ENCODE measurements at places on chromosomes 5 and 9.

GRCh38 chr9:134161647-134162046, 2.7 kb downstream of the RNU6ATAC start:
- no peak for DNase-seq

DNA sequence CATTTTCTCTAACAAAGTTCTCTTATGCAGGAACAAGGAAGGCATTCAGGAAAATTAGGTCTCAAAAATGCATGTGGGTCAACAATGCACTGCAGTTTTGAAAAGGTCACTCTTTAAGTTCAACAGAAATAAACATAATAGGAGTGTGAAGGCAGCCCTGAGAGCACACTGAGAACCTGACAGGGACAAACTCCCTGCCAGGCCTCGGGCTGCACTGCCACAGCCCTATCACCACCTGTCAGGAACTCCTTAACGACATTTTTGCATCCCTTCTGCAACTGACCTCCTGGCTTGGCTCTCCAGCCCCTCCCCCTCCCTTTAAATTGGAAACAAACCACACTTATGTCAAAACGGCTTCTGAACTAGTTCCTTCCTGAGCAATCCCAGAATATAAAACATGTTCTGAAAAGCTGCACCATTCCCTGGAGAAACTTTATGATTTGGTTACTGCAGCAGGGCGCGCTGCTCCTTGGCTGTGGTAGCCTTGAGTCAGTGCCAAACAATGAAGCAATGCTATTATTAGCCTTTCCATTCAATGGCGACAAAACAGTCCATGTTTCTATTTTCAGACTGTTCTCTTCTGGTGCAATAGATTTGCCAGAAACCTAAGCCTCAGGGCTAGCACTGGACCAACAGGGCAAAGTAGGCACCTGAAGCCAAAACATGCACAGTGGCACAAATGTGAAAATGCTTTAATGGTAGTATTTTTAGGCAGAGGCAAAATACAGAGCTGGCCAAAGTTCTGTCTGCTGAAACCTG, 160.1 kb upstream of the ZNF608 start:
- DNase-seq, result no peak

- DNase-seq, result peak; percentile 50
Observed at GRCh38 chr5:43631182-43631910, 28.4 kb downstream of the NNT start.

DNA sequence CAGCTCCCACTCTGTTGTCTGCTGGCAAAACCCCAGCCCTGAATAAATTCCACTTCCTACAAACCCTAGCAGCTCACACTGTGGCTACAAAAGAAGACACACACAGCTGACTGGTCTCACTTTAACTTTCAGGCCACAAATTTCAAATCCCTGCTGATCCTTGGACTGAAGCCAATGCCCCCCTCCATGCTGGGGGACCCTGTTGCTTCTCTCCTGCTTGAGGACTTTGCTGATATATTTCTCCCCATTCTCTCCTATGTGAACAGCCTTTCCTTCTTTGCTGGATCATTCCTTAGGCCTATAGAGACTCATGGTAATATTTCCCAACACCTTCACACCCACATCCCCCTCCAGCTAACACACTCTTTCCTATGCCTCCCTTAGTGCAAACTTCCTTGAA, 79.6 kb upstream of the ADRA1B start:
- no peak for DNase-seq

DNA sequence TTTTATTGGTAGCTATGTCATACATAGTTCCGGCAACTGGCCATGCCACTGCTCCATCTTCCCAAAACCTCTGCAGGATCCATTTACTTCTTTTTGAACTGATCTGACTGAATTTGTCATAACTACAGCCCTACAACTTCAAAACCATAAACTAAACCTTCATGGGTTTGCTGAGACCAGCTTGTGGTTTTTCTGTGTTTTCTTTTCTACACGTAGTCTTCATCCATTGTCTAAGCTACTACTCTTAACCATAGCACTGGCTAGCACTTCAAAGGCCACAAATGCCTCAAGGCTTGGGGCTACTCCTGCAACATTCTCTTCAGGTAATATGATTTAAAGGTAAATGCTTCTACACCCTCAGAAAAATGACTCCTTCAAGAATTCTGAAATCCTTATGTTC, 9.0 kb upstream of the KIF2A start:
- DNase-seq, result no peak

DNA sequence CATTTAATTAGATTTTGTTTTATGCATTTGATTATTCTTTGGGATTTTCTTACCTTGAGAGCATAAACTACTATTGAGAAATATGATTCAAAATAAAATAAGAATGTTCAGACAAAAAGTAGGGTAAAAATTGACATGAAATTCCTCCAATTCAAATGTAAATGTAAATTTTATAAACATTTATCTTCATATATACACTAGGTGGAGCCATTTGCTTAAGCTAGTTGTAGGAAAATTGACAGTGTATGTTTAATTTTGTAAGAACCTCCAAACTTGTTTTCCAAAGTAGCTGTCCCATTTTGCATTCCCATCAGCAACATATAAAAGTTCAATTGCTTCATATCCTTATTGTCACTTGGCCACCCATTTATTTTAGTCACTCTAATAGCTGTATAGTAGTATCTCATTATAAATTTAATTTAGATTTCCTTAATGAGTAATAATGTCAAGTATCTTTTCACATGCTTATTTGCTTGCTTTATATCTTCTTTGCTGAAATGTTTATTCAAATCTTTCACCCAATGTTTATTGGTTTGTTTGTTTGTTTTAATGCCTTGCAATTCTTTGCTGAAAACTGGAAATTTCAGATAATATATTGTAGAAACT, 37.6 kb upstream of the SLCO6A1 start:
- DNase-seq, result no peak

DNA sequence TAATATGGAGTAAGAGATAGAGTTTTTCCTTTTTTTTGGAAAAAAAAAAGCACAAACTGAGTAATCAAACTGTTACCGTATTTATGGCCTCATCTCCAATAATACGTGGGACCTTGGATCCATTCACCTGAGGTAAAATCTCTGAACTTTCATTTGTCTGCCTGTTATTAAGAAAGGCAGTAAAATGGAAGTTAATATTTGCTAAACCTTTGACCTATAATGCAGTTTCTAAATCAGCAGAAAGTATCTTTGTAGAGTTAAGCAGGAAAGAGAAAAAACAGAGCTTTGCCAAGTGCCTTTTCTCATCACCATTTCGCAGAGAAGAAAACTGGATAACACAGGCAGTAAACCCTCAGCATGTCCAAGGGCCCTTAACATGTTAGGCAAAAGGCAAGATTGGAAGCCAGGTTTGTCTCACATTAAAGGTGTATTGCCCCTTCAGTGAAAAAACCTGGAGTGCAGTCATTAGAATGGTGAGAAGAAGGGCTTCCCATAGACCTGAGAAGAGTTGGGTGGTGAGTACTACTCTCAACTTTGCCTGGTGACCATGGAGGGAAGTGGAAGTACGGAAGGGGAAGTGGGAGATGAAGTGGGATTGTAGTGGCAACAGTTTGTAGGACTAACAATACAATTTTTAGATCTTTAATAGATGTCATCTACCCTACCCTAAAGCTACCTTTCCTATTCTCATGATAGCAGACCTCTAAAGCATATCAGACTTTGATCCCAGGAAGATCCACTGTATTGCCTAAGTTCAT, 65.4 kb upstream of the GRAMD2B start:
- DNase-seq, result no peak

- no peak for DNase-seq
Observed at GRCh38 chr9:131707733-131708157, 32.1 kb downstream of the RAPGEF1 start.

DNA sequence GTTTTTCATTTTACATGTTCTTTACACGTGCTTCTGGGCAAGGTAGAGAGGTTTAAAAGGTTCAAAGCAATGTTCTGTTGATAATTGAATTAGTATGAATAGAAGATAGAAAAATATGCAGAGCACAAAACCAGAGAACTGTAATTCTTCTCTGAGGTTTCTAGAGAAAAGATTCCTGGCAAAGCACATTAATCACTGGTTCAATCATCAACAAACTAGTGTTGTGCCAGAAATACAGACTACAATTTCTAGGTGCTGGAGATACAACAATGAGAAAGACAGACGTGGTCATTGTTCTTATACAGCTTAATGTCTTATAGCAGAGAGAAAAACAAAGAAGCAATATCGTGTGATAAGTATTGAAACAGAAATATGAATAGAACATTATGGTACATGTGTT, 25.5 kb downstream of the MEGF9 start:
- DNase-seq, result no peak

Data from stimulated activated naive CD4-positive, alpha-beta T cell (primary cell).